Breast epithelium (tissue), 4 donors: ENCODE measurements at places on chromosomes 5 and 9.
A peak's percentile ranks its signal among the peaks of the same experiment; 100 is the strongest.

- DNase-seq, result no peak
Measured at GRCh38 chr5:155633338-155633957, 619.9 kb downstream of the KIF4B start.

DNA sequence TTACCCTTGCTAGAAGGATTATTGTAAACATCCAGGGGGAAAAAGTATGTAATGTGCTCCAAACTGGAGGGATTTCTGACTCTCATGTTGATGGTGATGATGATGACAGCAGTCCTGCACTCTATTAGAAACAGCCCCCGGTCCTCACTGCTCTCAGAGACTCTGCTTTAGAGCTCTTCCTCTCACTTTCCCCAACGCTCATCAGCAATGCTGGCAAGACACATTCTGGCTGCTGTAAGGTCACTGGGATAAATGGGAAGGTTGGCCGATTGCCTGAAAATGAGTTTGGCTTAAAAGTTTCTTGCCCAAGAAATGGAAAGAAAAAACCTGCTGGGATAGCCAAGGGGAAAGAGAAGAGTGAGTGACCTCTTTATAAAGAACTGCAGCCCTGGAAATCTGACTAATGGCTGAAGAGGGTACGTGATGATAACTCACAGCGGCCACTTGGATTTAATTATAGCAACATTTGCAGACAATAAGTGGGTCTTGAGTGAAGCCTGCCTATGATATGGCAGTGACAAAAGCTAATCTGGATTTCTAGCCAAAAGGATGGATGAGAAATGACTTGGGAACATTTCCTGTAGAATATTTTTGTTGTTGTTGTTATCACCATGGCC, 235.8 kb downstream of the TMEM38B start:
- no peak for DNase-seq

GRCh38 chr9:11726659-11727058, 966.5 kb upstream of the TYRP1 start:
- no peak for DNase-seq

- DNase-seq, result no peak
Measured at GRCh38 chr9:84857211-84857610, 187.7 kb downstream of the NTRK2 start.

- DNase-seq, result no peak
Measured at GRCh38 chr9:129630967-129631673, 5.2 kb downstream of the NTMT1 start.

DNA sequence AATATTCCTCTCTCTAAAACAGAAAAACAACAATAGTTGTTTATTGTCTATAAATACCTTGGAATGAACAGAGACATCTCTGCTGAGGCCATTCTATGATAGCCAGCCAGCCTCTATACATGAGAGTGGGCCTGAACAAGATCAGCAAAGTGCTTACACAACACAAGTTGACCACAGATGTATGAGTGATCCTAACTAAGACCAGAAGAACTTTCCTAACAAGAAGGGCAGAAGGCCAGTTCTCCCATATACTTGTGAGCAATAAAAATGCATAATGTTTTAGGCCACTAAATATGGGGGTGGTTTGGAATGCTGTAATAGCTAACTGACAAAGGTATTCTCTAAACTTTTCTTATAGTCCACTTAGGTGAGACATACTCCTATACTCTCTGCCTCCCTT, 345.7 kb downstream of the SPATA31D1 start:
- DNase-seq, result no peak

DNA sequence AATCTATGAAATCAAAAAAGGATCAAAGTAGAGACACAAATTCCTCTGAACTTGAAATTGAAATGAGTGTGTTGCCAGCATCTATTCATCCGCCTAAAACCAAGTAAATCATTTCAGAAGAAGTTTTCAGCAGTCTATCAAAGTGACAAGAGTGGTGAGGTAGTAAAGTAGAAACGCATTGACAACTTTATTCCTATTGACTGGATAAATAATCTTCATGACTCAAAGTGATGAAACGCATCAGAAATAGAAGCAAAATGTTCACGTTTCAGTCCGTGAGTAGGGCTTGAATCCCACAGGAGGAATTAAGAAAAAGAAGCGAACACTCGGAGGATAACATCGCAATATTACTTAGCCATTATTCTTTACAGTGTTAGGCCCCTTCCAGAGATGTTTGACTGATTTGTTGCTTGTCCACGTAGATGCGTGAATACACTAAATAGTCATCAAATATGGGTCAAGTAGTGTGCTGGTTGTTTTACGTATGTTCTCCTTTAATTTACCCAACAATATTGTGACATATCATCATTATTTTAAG, 314.4 kb downstream of the PLK2 start:
- no peak for DNase-seq

DNA sequence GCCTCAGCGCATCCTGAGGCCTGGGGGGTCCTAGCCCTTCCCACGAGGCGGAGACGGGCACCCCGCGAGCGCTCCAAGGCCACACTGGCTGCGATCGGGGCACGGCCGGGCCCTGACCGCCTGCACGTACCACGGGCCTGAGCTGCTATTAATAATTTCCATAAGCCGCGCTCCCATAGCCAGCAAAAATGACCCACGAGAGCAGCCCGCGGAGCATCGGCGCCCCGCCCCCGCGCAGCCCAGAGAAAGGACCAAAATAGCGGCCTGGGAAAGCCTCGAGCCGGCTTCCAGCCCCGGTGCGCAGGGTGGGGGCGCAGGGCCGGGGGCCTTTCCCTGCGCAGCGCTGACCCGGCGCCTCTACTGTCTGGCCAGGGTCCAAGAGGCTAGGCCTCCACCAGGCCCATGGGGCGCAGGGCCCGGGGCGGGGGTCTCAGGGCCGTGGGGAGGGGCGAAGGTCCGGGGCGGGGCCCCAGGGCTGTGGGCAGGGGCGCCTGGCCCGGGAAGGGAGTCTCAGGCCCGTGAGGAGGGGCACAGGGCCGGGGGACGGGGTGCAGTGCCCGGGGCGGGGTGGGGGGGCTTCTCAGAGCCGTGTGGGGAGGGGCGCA, 54.4 kb downstream of the EXD3 start:
- no peak for DNase-seq

DNA sequence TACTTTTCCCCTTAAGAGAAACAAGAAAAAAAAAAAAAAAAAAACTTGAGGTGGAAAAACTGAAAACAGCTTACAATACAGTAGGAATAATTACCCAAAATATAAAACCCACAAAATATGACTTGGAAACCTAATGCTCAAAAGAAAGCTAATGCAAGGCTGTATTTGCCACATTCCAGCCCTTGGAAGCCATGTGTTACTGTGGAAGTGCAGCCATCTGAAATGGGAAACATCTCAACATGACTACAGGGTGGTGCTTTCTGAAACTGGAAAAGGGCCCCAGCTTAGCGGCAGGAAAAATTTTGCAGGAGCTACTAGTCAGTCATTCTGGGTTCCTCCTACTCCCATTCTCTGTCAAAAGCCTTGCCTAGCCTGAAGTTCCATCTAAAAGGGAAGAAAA, 20.4 kb downstream of the CDK5RAP2 start:
- DNase-seq, result no peak

- no peak for DNase-seq
Measured at GRCh38 chr5:131466171-131466766, 168.8 kb downstream of the RAPGEF6 start.

DNA sequence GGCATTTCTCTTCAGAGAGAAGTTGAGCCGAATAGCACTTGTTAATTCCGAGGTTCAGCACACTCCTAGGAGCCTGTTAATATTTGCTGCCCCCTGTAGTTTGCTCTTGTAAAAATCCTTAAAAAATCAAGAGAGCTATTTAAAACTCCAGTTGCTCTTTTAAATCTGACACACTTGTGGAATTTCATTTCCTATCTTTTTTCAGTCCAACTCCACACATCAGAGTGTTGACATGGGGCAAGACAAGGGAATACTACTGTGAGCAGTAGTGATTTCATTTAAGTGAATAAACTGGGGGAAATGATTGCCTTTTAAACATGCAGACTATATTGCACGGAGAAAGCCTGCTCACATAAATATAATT, 1096.3 kb upstream of the DMAC1 start:
- DNase-seq, result no peak

DNA sequence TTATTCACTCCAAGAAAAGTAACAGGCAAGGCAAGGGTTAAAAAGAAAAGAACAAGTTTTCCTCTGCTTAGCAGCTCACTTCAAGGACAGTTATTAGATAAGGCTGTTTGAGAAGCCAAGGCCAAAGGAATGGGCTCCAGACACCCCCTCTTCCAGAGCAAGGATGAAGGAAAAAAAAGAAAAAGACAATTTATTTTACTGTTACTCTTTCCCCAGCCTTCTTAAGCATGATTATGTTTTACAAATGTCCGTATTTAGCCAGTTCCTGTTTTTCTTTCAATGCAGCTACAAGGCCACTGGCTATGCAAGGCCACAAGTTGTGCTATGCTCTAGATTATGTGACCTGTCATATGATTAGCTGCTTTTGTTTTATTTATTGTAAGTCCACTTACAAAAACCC, 106.5 kb upstream of the SIMC1 start:
- DNase-seq, result no peak

- DNase-seq, result no peak
Measured at GRCh38 chr5:116361171-116361967, 213.3 kb downstream of the SEMA6A start.

GRCh38 chr5:532521-533242, 8.4 kb upstream of the SLC9A3 start:
- DNase-seq, result no peak

DNA sequence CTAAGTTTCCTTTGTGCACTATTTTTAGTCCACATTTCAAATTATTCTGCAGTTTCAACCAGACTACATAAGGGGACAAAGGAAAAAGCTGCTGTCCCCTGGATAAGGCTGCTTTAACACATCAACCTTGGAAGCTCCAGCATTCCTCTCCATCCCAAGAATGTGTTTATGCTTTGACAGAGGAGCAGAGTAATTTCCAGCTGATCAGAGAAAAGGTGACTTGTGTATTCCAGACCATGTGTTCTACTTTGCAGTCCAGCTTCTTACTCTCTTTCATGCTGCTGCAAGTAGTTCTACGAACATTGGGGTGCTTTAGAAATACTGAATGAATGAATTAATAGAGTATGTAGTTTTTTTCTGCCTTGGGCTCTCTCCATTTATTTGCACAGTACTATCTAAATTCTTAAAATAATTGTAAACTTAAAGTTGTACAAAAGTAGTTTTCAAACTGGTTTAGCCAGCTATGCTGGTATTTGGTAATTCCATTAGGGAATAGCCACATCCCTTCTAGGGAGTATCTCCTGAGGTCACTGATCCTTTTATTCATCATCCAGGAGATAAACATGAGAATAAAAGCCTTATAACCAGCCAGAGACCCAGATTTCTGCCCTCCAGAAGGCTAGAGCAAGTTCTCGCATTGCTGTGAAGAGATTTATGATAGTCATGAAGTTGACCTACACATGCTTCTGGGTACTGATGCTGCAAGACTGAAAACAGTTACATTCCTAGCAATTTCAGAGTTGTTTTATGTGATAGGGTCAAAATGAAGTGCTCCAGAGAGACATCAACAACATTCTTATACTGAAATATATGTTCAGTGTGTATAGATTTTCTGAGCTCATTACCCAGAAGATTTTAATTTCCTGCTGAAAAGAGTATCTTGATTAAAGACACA, 215.2 kb downstream of the COMMD10 start:
- no peak for DNase-seq

GRCh38 chr5:179154991-179155955, 95.1 kb downstream of the ZNF354C start:
- DNase-seq, result peak; percentile 27

- DNase-seq, result no peak
Measured at GRCh38 chr9:3502560-3503398, 23.0 kb downstream of the RFX3 start.

- no peak for DNase-seq
Measured at GRCh38 chr5:147223948-147224791, 10.7 kb upstream of the STK32A start.

- no peak for DNase-seq
Measured at GRCh38 chr5:159509002-159509660, 178.8 kb upstream of the IL12B start.

GRCh38 chr5:85320495-85320894, 935.8 kb upstream of the EDIL3 start:
- no peak for DNase-seq

- no peak for DNase-seq
Measured at GRCh38 chr5:88824892-88825583, 57.9 kb downstream of the MEF2C start.

GRCh38 chr5:136034492-136034891, 5.7 kb downstream of the TGFBI start:
- DNase-seq, result no peak

DNA sequence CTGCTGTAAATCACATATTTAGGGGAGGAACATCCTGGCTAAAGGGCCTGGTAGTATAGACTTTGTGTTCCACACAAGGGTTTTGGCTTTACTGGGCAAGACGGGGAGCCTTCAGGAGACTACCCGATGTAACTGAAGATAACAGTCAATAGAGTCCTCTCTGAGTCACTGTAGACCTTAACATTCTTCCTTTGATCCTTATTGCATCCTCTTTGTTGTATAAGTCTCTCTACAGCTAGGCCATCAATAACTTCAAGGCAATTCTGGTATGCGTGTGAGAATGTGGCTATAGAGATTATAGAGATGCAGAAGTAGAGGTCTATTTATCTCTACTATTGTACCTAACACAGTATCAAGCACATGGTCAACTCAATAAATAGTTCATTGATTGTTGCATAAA, 67.3 kb upstream of the STK32A start:
- DNase-seq, result no peak

- no peak for DNase-seq
Measured at GRCh38 chr9:75089373-75089766, 1.1 kb downstream of the OSTF1 start.

GRCh38 chr5:160887780-160888179, 35.8 kb upstream of the ATP10B start:
- no peak for DNase-seq

DNA sequence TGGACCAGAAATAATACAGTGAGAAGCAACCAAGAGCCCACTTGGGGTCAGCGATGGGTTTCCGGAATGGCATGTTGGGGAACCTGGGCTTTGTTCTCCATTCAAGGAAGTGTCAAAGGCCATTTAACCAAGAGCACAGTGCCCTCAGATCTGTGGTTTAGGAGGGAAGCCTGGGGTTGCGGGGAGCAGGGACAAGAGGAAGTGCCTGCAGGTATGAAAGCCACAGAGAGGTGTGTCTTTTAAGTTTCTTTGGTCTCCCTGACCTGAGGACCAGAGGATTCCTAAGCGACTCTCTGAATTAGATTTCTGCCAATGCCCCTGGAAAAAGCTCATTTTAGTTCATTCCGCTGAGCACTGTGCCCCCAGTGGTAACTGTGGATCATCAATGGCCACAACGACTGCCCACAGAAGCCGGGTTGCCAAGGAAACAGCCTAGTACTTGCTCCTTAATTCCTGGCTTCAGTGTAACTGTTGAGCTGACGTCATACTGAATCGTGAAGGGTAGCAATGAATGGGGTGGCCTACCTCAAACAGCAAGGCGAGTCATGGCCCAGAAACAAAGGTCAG, 107.3 kb upstream of the SPIN1 start:
- DNase-seq, result no peak

DNA sequence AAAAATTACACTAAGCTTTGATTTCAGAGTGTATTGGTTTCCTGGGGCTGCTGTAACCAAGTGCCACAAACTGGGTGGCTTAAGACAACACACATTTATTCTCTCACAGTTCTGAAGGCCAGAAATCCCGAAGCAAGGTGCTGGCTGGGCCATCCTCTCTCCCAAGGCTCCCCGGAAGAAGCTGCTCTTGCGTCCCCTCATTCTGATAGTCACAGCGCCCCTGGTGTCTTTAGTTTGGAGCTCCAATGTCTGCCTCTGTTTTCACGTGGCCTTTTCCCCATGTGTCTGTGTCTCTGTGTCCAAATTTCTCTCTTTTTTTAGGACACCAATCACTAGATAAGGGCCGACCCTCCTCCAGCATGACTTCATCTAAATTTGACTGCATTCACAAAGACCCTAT, 56.7 kb downstream of the ROPN1L start:
- no peak for DNase-seq
